ENCODE measurements at places on chromosomes 2 and 18.
A peak's percentile ranks its signal among the peaks of the same experiment; 100 is the strongest.

- no peak for DNase-seq
These were observed 17.5 kb downstream of the SMAD2 start for GRCh38 chr18:47912794-47913585.

- DNase-seq, result no peak
These were observed 68.4 kb upstream of the MCFD2 start for GRCh38 chr2:46984040-46984439.

- no peak for DNase-seq
These were observed 196.5 kb downstream of the MYO1B start for GRCh38 chr2:191441496-191442214.

DNA sequence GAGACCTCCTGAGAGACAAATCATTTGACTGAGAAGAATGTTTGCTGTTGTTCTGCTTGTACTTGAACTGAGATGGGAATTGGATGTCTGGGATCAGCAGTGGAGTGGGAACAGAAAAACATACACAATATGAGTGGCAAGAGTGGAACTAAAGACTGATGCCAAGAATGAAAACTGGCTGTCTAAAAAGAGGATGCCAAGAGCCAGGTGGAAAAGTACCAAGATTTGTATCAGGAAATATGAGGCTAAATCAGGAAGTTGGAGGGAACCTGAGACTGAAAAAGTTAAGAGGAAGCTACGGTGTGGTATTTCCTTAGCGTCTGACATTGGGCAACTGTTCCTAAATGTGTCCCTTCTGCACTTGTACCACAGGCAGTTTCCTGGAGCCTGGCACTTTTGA lies 440.9 kb upstream of the CELF4 start:
- no peak for DNase-seq

DNA sequence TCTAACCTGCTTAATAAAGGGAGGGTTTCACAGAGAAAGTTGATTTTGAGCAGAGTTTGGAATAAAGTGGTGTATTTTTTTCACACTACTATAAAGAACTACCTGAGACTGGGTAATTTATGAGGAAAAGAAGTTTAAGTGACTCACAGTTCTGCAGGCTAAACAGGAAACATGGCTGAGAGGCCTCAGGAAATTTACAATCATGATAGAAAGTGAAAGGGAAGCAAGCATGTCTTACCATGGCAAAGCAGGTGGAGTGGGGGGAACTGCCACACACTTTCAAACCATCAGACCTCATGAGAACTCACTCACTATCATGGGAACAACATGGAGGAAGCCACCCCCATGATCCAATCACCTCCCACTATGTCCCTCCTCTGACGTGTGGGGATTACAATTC lies 546.7 kb downstream of the EPHA4 start:
- no peak for DNase-seq

- DNase-seq, result no peak
These were observed 43.1 kb upstream of the CHAC2 start for GRCh38 chr2:53724536-53724935.

GRCh38 chr2:156602552-156602933 lies 166.4 kb downstream of the GPD2 start:
- no peak for DNase-seq

DNA sequence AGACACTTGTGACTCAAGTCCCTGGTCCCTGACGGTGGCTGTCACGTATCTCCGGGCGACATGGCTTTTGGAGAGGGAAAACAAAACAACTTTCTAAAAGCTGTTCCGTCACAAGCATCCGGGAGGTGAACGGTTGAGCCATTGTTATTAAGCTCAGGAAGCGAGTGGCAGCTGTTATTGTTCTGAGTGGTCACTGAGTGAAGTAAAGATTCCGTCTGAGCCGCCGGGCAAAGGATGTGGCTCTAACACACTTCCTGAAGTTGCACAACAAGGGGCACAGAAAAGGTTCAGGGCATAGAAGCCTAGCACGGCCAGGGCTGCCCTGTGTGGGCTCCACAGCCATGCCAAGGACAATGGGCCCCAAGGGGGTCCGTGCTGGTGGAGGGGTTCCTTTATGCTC lies 24.3 kb downstream of the INPP5D start:
- DNase-seq, result no peak

GRCh38 chr18:46718501-46719341 lies 38.1 kb downstream of the ST8SIA5 start:
- DNase-seq, result peak; percentile 21

GRCh38 chr18:68083776-68084175 lies 567.3 kb upstream of the DSEL start:
- DNase-seq, result no peak

- DNase-seq, result no peak
These were observed 4.6 kb upstream of the ENOSF1 start for GRCh38 chr18:717003-717402.

DNA sequence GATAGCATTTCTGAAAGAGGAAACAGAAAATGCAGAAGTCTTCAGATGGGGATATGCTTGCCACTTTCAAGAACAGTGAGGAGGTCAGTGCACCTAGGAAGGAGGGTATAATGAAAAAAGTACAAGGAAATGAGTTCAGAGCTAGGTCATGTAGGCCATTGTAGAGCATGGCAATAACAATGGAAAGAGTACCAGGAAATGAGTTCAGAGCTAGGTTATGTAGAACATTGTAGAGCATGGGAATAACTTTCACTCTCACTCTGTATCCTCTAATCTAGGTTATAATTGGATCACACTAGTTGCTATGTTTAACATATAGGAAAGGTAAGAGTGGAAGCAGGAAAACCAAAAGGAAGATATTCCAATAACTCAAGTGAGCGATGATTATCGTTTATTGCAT lies 12.3 kb downstream of the SCG2 start:
- DNase-seq, result no peak

- no peak for DNase-seq
These were observed 58.9 kb upstream of the THUMPD2 start for GRCh38 chr2:39837856-39838453.

GRCh38 chr18:8045160-8045883 lies 478.2 kb downstream of the PTPRM start:
- DNase-seq, result no peak

DNA sequence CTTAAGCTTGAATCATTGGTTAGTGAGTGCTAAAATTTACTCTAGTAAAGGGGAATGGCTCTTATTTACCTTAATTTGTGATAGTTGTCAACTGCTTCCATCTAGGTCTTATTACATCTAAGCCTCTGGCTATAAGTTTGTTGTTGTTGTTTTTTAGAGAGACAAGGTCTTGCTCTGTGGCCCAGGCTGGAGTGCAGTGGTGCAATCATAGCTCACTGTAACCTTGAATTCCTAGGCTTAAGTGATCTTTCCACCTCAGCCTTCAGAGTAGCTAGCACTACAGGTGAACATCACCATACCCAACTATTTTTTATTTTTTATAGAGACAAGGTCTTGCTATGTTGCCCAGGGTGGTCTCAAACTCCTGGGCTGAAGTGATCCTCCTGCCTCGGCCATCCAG lies 6.6 kb downstream of the HADHA start:
- DNase-seq, result no peak

GRCh38 chr2:130825231-130825965 lies 11.3 kb upstream of the ARHGEF4 start:
- DNase-seq, result no peak

DNA sequence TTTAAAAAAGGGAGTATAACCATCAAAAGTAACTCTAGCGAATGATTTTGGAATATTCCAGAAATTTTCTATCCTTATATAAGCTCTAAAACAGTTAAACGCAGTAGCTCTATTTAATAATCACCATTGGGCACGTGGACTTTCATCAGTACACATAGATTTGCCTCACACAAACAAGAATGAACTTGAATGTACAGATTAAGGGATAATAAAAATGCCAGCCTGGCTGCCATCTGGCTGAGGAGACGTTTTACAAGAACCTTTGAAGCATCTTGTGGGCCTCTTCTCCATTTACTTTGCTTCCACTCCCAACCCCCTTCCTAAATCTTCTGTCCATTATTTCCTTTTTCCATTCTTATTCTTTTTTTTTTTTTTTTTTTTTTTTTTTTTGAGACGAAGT lies 47.2 kb downstream of the AGAP1 start:
- DNase-seq, result no peak

GRCh38 chr2:165587335-165587938 lies 117.9 kb downstream of the CSRNP3 start:
- DNase-seq, result no peak

DNA sequence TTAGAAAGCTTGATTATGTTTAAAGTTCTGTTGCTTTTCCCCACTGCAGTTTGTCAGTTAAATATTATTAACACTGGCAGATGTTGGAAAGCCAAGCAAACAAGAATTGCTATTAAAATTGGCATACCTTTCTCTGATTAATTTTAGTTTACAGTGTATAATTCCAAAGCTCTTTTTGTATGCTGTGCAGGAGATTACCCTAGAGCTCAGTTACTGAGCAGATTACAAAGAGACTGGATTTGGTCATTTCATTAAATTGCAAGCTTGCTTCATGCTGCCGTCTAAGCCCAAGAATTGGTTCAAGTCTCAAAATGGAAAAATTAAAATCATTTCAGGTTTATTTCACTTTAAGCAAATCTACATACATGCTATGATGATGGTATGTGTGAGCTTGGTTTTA lies 2.3 kb downstream of the ASAP2 start:
- no peak for DNase-seq

DNA sequence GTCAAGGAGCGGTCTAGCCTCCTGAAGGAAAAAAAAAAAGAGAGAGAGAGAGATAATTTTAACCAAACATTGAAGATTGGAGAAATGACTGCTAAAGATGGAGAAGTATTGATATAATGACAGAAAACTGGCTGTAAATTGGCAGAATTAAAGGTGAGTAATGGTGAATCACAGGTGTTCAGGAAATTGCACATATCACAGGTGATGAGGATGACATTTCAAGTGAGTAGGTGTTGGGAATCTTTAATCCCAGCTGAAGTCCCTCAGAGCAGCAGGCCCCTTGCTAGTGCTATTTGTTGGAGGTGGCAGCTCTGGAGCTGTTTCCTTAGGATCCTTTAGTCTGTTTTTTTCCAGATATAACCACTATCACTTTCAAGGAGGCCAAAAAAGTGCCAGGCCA lies 678.4 kb upstream of the VRK2 start:
- DNase-seq, result no peak

- no peak for DNase-seq
These were observed 188.6 kb downstream of the TMEM182 start for GRCh38 chr2:102950371-102950946.

- DNase-seq, result no peak
These were observed 203.1 kb downstream of the INSIG2 start for GRCh38 chr2:118291251-118291880.
